Activated T-helper 9 cell treated with anti-CD3 and anti-CD28 coated beads, Interleukin-2, amount 50 U/mL, for 16 hours (primary cell): ENCODE measurements at places on chromosomes 2 and 18.
A peak's percentile ranks its signal among the peaks of the same experiment; 100 is the strongest.

DNA sequence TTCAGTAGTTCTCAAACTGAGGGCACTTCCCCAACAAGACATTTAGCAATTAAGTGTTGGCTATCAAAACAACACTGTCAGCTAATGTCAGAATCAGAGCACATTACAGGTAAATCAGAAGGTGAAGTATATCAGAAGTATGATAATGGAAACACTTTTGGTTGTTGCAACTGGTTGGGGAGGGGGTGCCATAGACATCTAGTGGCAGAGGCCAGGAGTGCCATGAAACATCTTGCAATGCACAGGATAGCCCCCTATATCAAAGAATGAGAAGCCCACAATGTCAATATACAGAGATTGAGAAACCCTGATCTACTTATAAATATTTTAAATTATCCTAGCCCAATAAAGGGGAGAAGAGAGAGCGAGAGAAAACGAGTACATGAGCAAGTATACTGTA is 4.9 kb upstream of the XPO1 start:
- no peak for DNase-seq

GRCh38 chr2:16962505-16962904 is 296.9 kb upstream of the CYRIA start:
- DNase-seq, result no peak

DNA sequence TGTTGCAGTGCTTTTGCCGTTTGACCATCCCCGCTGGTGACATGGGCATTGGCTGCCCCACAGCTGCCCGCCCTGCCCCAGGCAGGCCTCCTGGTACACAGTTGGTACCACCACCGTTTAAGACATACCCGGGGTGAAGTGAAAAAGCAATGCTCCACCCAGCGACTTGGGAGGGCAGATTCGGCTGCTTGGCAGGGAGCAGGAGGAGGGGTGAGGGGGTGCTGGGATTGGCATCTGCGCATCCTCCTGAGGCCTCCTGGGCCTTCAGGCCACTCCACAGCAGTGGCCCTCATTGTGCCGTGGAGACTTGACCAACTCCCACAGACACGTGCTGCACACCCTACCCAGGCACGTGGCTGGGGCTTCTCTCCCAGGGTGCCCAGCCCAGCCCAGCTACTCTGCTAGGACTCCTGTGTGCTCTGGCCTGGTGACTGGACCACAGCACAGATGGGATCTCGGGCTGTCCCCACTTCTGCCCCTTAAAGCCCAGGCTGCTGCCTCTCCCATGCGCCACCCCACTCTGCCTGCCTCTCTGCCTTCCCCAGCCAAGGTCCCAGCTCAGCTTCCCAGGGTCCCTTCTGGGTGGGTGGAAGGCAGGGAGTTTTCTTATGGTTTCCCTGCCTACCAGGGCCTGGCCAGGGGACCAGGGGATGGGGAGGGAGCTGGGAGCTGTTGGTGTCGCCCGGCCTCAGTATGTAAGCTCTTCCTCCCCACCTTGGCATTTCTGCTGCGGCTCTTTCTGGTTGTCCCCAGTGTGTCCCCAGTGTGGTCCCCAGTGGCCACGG is 157.0 kb upstream of the HS6ST1 start:
- DNase-seq, result no peak

DNA sequence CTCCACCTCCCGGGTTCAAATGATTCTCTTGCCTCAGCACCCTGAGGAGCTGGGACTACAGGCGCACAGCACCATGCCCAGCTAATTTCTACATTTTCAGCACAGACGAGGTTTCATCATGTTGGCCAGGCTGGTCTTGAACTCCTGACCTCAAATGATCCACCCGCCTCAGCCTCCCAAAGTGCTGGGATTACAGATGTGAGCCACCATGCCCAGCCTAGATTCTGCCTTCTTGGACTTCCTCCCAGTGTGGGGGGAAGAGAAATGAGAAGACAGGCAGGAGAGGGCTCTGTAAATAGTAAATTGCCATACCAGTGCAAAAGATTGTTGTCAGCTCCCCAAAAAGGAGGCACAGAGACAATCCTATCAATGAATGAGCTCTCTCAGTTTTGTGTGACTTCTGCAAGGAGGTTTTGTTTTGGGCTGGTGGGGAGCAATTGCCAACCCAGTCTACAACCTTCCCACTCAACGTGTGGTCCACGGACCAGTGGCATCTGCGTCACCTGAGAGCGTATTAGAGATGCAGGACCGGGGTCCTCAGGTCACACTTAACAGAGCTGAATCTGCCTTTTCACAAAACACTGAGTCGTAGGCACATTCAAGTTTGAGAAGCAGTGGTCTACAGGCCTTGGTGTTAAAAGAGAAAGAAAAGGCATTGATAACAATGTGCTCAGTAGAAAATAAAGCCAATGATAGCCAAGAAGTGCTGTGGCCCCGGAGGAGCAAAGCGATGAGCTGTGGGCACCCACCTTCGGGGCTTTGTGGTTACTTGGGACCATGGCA is 78.1 kb downstream of the MYCN start:
- DNase-seq, result no peak

DNA sequence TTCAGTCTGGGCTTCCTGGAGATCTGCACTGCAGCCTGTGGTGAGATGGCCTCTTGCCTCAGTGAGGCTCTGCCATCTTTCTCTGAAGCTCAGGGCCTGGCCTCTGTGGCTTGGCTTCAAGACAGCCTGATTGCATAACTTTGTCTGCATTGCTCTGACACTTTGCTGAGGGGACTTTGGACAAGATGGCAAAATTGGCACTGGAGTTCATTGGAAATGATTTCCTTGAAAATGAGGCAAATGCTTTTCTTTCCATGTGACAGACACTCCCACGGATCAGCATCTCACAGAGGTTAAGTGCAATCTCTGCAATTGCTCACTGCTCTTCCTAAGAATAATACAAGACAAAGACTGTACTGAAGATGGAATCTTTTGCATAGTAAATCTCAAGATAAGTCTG is 166.8 kb downstream of the KCNS3 start:
- DNase-seq, result no peak

DNA sequence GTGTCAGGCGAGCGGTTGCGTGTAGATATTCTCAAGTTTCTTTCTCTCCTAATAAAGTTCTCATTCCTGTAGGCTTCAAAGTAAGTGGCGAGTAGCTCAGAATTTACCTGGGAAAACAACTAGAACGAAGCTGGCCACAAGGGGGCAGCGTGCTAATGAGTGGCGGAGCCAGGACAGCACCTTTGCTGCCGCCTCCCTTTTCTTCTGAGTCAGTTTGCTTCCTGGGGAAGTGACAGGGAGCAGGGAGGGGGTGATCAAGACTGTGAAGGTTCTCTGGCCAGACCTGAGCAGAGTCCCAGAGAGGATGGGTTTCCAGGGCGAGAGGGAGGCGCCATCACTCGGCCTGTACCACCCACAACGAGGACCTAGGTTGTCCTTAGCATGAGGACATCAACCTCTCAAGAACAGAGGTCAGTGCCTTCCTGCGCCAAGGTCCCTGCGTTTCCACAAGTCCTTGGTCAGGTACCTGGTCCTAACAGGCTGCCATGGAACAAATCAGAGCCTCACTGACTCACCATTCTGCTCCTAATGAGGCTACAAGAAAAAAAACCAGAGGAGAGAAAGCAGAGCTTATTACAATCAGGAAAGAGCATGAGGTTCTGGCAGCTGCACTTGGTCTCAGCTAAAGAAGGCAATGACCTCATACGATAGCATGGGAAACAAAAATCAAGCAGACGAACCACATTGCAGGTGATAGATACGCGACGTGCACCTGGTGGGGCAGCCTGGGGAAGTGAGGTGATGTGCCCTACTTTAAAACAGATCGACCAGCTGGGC is 98.7 kb downstream of the PLB1 start:
- DNase-seq, result peak; percentile 76

DNA sequence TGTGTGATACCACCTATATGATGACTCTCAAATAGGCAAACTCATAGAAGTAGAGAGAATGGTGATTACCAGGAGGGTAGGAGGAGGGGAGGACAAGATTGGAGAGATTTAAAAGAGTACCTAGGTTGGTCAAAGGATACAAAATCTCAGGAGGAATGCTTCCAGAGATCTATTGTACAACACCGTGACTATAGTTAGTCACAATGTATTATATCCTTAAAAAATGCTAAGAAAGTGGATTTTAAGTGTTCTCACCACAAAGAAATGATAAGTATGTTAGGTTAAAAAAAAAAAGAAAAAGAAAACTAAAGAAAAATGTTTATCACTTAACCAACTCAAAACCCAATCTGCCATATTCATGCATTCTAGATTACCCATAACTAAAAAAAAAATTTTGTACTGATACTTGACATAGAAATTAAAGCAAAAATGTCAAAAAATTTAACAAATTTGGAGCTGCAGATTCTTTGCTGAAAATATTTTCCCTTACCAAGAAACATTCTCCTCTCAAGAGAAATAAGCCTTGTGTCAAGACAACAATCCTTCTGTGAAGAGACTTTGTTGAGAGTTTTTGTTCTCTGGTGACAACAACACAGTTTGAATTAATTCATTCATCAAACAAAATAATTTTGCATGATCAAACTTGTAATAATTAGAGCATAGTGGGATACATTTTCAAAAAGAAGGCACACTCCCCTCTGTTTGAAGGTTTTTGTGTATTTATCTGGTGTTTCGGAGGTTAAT is 213.1 kb downstream of the DNER start:
- no peak for DNase-seq

- DNase-seq, result no peak
Observed at GRCh38 chr2:104849618-104850141, 4.2 kb upstream of the POU3F3 start.

DNA sequence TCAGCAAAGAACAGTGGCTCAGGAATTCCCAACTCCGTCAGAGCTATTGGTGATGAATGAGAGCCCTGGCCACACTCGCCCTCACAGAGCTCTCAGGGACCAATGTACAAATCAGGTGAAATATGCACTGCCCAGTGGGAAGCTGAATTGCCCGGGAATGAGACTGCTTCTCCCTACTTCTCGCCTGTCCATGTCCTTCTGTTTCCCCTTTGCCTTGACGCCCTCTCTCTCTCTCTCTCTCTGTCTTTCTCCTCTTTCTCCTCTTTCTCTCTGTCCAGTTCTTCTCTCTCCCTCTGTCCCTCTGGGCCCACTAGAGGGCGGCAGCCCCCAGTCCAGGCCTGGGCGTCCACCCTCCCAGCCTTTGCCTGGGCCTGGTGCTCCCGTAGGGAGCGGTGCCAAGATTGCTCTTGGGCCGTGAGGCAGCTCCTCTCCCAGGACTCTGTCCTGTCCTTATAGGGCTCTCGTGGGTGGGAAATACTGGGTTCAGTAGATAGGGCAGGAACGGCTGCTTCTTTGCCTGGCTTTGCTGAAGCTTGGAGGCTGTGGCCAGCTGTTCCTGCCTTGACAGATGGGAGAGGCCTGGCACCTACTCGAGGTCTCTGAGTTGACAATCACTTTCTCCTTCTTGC is 28.4 kb upstream of the PUM2 start:
- no peak for DNase-seq

DNA sequence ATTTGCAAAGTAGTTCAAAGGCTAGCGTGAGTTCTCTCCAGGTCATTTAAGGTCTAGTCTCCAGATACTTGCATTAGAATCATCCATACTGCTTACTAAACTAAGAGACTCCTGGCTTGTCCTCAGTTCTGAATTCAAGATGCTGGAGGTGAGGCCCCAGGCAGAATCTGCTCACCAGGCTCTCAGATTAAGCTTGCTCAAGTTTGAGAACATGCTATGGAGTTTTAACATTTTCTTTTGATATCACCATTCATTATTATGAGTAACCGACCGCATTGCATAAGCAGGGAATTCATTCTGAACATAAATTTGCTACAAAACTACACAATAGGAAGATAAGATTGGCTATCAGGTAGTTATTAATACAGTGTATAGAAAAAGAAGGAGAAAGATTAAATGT is 409.7 kb upstream of the FANCL start:
- DNase-seq, result no peak

DNA sequence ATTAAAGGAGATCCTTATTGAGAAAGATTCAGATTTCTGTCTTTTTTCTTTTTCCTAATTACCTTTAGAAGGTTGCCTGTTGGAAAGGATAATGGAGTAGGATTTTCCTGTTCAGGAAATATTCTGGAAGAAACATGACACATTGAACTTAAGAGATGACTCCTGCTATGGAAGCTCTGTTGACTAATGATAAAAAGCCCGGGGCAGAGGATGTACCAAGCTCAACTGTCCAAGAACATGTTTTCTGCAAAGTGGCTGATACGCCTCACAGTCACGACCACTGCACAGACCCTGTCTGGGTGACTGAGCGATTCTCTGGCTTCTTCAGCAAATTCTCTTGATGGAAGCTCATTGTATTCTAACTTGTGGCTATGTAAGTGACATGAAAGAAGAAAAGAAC is 86.2 kb upstream of the THOC1 start:
- no peak for DNase-seq

DNA sequence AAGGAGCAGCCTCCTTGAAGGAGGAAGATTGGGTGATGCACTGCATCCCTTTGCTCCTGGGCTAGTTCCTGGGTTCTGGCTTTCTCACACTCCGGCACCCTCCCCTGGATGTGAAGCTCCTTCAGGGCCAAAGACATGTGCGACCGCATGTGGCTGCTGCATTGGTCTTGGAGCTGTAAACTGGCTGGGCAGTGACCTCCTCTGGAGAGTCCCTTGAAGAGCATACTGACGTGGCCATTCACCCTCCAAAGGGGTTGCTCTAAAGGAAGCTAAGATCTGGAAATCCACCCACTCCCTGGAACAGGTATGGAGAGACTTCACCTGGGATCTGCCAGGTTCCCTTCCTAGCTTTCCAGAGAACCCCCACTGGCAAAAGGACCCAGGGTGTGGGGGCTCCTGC is 62.1 kb downstream of the TMEM17 start:
- no peak for DNase-seq

DNA sequence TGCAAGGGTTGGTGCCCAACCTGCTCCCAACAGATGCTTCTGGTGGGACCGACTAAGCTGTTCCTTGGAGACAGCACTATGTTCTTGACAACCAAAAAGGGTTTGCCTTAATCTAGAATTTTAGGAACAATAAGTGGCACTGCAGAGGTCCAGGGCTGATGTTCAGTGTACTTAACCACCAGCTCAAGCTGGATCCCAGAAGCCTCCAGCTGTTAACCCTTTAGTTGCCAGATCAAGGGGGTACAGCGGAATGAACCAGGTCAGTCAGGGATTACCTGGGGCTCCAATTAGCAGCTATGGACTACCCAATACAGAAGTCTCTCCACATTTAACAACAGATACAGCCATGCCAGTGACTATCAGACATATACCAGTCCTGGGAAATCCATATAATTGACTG is 3.5 kb downstream of the GPR75 start:
- no peak for DNase-seq

- peak; percentile 47 for DNase-seq
Observed at GRCh38 chr2:84314901-84315330, 144.2 kb downstream of the SUCLG1 start.

DNA sequence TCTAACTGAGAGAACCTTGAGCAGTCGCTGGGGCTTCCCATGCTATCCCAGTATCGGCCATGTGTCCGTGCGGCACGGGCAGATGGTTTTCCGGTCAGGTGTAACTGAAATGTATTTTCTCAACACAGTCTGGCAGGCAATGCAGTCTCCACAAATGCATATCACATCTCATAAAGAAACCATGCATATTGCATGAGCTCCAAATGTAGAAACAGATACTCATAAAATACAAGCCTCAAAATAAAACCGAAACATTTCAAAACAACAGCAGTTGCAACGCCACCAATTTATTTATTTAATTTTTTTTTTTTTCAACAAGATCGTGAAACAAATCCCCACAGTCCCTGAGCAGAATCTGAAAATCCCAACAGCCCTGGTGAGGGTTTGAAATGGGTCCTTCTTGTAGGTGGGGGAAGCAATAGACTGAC is 299.4 kb downstream of the LPIN1 start:
- no peak for DNase-seq

GRCh38 chr2:166665991-166666940 is 172.2 kb upstream of the SCN7A start:
- DNase-seq, result no peak

- no peak for DNase-seq
Observed at GRCh38 chr2:236215196-236215595, 47.0 kb upstream of the GBX2 start.

GRCh38 chr2:88707003-88707402 is 15.5 kb downstream of the RPIA start:
- no peak for DNase-seq
